ENCODE measurements at places on chromosomes 7 and 10. TPM values are rescaled to one million over a fixed set of nuclear protein-coding genes. Genes with fewer than 3 reads are reported as not detected.

DNA sequence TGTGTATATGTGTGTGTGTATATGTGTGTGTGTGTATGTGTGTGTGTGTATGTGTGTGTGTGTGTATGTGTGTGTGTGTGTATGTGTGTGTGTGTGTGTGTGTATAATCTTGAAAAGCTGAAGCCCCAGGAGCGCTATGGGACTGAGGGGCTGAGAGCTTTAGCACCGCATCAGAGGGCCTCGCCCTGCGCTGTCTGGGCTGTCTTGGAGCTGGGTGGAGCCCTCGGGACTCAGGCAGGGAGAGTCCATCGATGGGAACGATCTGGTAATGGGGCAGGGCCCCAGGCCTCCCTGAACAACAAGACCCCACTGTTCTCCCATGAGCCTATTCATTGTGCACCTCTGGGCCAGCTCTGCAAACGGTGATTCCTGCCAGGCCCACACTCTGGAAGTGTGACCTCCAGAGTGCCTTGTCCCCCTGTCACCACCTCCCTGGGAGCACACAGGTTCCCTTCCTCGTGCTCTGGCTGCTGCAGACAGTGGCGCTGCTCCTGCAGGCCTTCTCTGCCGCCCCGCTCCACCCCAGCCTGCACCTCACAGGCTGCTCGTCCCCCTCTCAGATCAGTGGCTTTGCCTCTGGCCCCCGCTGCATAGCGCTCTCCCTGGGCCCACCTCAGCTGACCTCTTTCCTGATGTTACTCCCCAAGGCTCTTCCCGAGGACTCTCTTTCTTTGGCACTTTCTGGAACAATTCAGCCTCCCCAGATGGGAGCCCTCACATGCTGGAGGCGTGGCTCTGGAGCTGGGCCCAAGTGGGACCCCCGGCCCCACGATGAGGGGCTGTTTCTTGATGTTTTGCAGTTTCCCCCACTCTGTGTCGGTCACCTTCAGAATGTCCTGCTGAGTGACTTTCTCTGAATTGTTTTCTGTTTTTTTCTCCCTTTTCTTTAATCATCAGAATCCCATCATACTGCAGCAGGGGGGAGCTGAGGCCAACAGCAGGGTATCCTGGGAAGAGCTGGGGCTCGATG lies 542.2 kb upstream of the FOXK1 start:
- DNase-seq = no peak

RNF32 gene
- 4.3 TPM for polyA plus RNA-seq

GRCh38 chr10:101567165-101568006 lies 20.7 kb downstream of the POLL start:
- no peak for DNase-seq

ZP3 gene
- 3.3 TPM for polyA plus RNA-seq

DNA sequence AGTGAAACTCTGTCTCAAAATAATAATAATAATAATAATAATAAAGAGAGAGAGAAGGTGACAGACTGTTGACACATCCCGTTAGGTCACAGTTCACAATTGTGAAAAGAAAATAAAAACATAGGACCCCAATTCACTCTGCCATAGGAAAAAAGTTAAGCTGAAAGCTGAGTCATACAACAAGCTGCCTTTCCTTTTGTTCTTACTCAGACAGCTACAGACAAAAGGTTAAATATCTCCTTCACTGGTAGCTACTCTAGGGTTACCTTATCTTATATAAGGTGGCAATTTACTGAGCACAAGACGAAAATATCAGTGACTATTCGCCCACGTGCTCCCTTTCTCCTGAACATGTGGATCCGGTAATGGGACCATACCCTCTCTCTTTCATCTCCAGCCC lies 17.5 kb downstream of the TUBAL3 start:
- DNase-seq = no peak
